Panc1 (cell line): ENCODE measurements at places on chromosomes 1 and 21.

DNA sequence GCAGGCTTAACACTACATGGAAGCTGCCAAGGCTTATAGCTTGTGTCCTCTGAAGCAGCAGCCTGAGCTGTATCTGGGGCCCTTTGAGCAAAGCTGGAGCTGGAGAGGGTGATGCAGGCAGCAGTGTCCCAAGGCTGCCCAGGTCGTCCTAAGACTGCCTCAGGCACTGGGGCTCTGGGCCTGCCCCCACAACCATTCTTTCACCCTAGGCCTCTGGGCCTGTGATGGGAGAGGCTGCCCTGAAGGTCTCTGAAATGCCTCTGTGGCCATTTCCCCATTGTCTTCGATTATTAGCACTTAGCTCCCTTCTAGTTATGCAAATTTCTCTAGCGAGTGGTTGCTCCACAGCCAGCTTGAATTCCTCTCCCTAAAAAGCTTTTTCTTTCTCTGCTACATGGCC, 142.0 kb downstream of the LRIG2 start:
- no peak overlapping the region for H3K27ac ChIP-seq
- H3K36me3 ChIP-seq: no peaks in the 10 kb centered on the region
- no peak for DNase-seq
- H3K4me3 ChIP-seq: no peak overlapping the region
- no peaks in the 10 kb centered on the region for H3K27me3 ChIP-seq

DNA sequence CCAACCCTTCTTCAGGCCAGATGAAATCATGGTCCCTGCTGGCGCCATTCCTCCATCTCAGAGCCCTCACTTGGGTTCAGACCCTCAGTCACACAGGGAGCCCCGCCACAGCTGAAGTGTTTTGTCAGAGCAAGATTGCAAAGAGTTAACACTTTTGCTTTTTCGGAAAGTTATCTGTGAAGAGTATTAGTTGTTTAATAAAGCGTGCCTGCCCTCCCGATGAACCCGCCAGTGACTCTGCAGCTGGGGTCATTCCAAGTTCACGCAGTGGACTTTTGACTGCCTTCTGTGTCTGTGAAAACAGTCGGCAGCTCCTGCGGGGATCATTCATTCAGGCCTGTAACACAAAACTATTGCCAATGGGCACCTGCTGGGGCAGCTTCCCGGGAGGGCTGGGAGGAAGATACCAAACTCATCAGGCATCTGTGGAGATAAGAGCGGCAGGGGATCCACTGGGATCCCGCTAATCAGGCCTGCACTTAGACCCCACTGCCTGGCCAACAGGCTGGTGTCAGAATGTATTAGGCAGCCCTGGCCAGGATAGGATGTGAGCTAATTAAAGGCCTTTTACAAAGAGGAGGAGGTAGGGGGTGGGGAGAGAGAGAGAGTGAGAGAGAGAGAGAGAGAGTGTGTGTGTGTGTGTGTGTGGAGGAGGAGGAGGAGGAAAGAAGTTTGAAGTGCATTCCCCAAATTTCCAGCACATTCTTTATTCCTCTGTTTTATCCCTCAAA, 184.5 kb downstream of the DHRS3 start:
- no peaks in the 10 kb centered on the region for H3K27me3 ChIP-seq
- no peaks in the 10 kb centered on the region for H3K36me3 ChIP-seq
- no peak for DNase-seq
- no peak overlapping the region for H3K4me3 ChIP-seq
- H3K27ac ChIP-seq: peak overlapping the region; percentile 78

DNA sequence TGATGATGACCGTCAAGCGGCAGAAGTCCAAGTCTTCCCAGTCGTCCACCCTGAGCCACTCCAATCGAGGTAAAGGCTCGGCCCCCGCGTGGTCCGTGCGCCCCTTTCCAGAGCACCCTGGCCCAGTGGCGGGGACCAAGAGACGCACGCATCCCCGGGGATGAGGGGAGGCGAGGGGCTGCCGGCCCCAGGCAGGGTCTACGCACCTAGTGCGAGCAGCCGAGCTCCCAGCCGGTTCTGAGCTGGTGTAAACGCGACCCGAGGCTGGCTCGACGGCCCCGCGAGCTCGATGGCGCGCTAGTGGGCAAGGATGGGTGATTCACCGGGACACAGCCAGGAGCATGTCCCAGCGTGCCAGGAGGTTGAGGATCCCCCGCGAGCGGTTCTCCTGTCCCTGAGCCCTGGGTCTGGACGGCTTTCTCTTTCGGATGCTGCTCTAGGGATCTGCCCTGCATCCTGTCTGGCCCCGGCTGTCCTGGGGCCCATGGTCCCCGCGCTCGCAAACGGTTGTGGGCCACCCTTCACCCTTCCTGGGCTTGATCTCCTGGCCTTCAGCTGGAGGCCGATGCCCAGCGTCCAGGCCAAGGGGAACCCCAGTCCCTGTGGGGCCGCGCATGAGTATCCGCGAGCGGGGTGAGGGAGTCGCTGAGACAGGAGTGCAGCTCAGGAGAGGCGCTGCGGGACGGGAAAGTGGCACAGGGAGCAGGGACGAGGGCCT, 689 bp downstream of the PKP1 start:
- no peaks in the 10 kb centered on the region for H3K27me3 ChIP-seq
- no peaks in the 10 kb centered on the region for H3K4me1 ChIP-seq
- H3K36me3 ChIP-seq: no peaks in the 10 kb centered on the region
- no peak for DNase-seq
- H3K27ac ChIP-seq: no peak overlapping the region

- no peaks in the 10 kb centered on the region for H3K4me1 ChIP-seq
- no peak overlapping the region for H3K27ac ChIP-seq
- no peak overlapping the region for H3K4me3 ChIP-seq
- no peak for DNase-seq
- no peaks in the 10 kb centered on the region for H3K27me3 ChIP-seq
These were observed 1407.2 kb downstream of the MRPL39 start for GRCh38 chr21:24200052-24200451.

- DNase-seq: no peak
- H3K4me3 ChIP-seq: no peak overlapping the region
- H3K4me1 ChIP-seq: no peaks in the 10 kb centered on the region
- no peak overlapping the region for H3K27ac ChIP-seq
- H3K27me3 ChIP-seq: no peaks in the 10 kb centered on the region; the same call in 1 of the 2 replicates
These were observed 124.7 kb upstream of the COL6A1 start for GRCh38 chr21:45856906-45857305.

DNA sequence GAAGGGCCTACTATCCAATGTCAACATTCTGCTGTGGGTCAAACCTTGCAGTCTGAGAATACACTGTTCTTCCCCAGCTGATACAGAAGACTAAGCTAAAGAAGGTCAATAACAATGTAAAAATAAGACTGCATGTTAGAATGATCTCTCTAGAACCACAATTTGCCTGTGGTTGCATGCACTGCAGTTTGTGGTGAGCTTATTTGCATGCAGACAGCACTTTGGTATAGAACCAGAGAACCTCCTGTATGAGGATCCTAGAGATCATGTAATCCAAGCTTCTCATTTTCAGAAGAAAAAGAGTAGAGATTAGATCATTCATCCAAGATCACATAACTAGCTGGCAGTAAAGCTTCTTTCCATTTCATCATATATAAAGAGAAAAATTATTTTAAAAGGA, 15.8 kb downstream of the SYNJ1 start:
- H3K36me3 ChIP-seq: no peaks in the 10 kb centered on the region
- H3K27ac ChIP-seq: no peak overlapping the region
- no peak overlapping the region for H3K4me3 ChIP-seq

- H3K4me3 ChIP-seq: no peak overlapping the region
- no peak overlapping the region for H3K27ac ChIP-seq
These were observed 40.8 kb downstream of the SLC37A1 start for GRCh38 chr21:42554251-42554961.

GRCh38 chr1:205329719-205330118, 8.2 kb upstream of the NUAK2 start:
- DNase-seq: no peak
- H3K36me3 ChIP-seq: no peaks in the 10 kb centered on the region
- no peaks in the 10 kb centered on the region for H3K27me3 ChIP-seq
- no peak overlapping the region for H3K4me3 ChIP-seq
- peaks cover 7% of the 10 kb centered on the region for H3K4me1 ChIP-seq

GRCh38 chr1:245180496-245181157, 25.8 kb downstream of the KIF26B start:
- H3K4me3 ChIP-seq: no peak overlapping the region
- H3K27me3 ChIP-seq: no peaks in the 10 kb centered on the region
- no peak overlapping the region for H3K27ac ChIP-seq

DNA sequence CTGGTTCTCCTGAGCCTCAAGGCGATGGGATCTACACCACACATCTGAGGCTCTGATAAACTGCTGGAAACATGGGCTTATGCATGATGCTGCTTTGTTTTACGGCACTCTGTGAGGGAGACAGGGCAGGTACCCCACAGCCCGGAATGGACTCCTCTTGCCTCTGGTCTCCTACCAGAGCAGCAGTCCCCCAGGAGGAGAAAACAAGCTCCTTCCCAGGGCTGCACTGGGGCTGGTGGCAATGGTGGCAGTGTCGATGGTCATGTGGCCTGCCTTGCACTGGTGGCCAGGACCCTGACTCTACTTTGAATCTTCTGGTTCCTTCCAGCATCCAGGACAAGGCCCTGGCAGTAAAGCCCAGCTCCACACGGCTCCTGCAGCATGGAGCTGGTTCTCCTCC, 79.4 kb downstream of the TOMM20 start:
- no peaks in the 10 kb centered on the region for H3K27me3 ChIP-seq
- H3K4me1 ChIP-seq: peaks cover 29% of the 10 kb centered on the region
- no peak overlapping the region for H3K4me3 ChIP-seq
- peak overlapping the region; percentile 71 for H3K27ac ChIP-seq

- no peaks in the 10 kb centered on the region for H3K36me3 ChIP-seq
- H3K4me3 ChIP-seq: no peak overlapping the region
- H3K27ac ChIP-seq: no peak overlapping the region
- no peaks in the 10 kb centered on the region for H3K27me3 ChIP-seq
- H3K4me1 ChIP-seq: no peaks in the 10 kb centered on the region
These were observed 13.1 kb downstream of the SDC3 start for GRCh38 chr1:30895382-30895943.

- H3K4me3 ChIP-seq: no peak overlapping the region
- H3K4me1 ChIP-seq: peaks cover 24% of the 10 kb centered on the region
- no peak for DNase-seq
These were observed 83.6 kb downstream of the SLC66A1 start for GRCh38 chr1:19395678-19396192.

DNA sequence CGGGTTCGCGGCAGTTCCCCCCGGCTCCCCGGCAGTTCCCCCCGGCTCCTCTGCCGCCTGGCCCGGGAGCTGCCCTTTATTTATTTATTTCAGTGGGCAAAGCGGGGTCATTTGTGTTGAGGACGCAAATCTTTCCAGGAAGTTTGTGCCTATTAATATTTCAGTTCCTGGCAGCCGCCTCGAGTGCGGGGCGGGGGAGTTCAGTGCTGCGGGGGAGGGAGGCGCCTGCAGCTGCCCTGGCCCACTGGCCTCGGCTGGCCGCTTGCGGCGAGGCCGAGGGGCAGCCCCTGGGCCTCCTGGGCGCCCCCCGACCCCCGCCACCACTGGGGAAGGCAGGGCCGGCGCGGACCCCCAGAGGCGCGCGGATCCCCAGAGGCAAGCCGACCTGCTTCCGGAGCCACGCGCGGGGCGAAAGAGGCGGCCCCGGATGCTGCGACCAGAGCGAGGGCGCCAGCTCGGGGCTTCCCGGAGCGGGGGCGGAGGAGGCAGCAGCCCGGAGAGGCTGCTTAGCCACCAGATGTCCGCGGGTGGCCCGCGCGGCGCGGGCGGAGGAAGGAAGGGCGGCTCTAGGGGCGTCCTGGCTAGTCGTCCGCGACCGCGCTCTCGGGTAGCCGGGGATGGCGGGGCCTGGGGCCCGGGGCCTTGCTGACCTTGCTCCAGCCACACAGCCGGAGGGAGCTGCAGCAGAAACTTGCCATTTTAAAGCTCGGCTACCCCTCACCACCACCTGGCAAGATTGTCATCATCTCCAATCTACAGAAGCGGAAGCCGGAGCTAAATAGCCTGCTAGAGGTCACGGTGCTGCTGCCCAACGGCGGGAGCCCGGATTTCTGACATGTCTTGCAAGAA, 48.0 kb downstream of the H3-3A start:
- H3K36me3 ChIP-seq: no peaks in the 10 kb centered on the region
- H3K27ac ChIP-seq: peak overlapping the region; percentile 34
- H3K27me3 ChIP-seq: no peaks in the 10 kb centered on the region
- H3K4me3 ChIP-seq: peak overlapping the region; percentile 59
- H3K4me1 ChIP-seq: peaks cover 13% of the 10 kb centered on the region
- DNase-seq: no peak

- no peak overlapping the region for H3K4me3 ChIP-seq
- no peak overlapping the region for H3K27ac ChIP-seq
- no peaks in the 10 kb centered on the region; the same call in 1 of the 2 replicates for H3K27me3 ChIP-seq
- DNase-seq: no peak
- no peaks in the 10 kb centered on the region for H3K4me1 ChIP-seq
- no peaks in the 10 kb centered on the region for H3K36me3 ChIP-seq
These were observed 1.2 kb downstream of the DMRTA2 start for GRCh38 chr1:50421768-50422674.

GRCh38 chr1:210527091-210527490, 198.4 kb downstream of the HHAT start:
- no peak for DNase-seq
- no peaks in the 10 kb centered on the region for H3K36me3 ChIP-seq
- no peaks in the 10 kb centered on the region for H3K4me1 ChIP-seq
- H3K27me3 ChIP-seq: no peaks in the 10 kb centered on the region

- H3K4me1 ChIP-seq: no peaks in the 10 kb centered on the region
- H3K27ac ChIP-seq: no peak overlapping the region
- no peaks in the 10 kb centered on the region for H3K27me3 ChIP-seq
- DNase-seq: no peak
- H3K4me3 ChIP-seq: no peak overlapping the region
These were observed 673.8 kb downstream of the PTPRC start for GRCh38 chr1:199312626-199313025.

DNA sequence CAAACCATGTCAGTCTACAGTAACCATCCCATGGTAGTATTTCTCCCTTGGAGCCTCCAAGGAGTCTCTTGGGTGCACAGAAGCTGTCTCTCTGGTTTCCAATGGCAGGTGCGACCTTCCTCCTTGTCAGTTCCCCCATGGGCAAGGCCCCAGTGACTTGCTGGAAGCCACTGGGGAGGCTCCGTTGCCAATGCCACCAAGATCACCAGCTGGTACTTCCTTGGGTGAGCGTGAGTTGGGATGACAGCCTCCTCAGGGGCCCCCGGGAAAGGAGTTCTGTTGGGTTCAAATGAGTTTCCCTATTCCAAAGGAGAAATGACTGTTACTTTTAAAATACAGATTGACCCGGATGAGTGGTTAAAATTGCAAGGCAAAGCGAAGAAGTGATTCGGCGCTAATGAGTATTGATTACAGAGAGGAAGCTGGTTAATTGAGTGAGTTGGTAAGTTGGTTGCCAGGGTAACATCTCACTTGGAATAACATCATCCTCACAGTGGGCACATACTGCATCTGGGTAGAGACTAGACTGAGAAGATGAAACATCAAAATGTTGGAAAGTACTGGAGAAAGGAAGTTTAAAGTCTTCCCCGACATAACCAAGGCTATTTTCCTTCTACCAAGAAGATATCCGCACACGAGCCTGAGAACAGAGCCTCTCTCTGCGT, 53.0 kb upstream of the LAPTM5 start:
- H3K4me3 ChIP-seq: no peak overlapping the region
- H3K4me1 ChIP-seq: peaks cover 14% of the 10 kb centered on the region
- H3K27me3 ChIP-seq: no peaks in the 10 kb centered on the region
- no peak for DNase-seq
- H3K36me3 ChIP-seq: no peaks in the 10 kb centered on the region

GRCh38 chr1:14183329-14183728, 415.2 kb upstream of the KAZN start:
- DNase-seq: no peak
- H3K4me3 ChIP-seq: no peak overlapping the region
- no peaks in the 10 kb centered on the region for H3K36me3 ChIP-seq
- no peak overlapping the region for H3K27ac ChIP-seq
- no peaks in the 10 kb centered on the region for H3K4me1 ChIP-seq

GRCh38 chr1:87115317-87115890, 201.0 kb downstream of the HS2ST1 start:
- no peaks in the 10 kb centered on the region for H3K27me3 ChIP-seq
- H3K36me3 ChIP-seq: no peaks in the 10 kb centered on the region
- H3K4me1 ChIP-seq: no peaks in the 10 kb centered on the region
- no peak overlapping the region for H3K27ac ChIP-seq
- no peak for DNase-seq
